ENCODE measurements at places on chromosomes 7 and 10.

DNA sequence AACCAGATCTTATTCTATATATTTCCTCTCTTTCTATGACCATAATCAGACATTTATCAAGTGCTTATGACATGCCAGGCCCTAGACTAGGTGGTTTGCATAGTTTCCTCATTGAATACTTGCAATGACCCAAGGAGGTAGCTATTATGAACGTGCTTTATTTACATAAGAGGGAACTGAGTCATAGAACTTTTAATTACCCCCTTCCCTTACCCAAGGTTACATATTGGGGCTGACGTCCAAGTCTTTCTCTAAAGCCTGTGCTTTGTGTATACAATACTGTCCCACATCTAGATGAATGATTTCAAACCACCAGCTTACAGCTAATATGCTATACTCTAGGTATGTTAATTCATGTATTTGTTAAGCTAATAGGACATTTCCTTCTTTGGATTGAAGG is 91.9 kb upstream of the NPY start:
- DNase-seq, result no peak

DNA sequence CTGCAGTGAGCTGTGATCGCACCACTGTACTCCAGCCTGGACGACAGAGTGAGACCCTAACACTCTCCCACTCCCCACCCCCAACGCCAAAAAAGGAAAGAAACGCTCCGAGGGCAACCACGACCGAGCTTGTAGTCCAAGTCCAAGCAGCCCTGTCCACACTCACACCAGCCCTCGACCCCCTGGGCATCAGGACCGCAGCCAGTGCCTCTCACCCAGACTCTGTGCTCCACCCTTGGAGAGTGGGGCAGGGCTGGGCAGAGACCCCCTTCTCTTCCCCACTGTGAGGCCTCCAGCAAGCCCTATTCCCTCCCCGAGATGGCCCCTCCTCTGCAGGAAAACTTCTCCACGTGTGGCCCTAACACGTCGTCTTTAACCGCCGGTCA is 82.6 kb downstream of the FOXL3 start:
- DNase-seq, result no peak

- DNase-seq, result no peak
Observed at GRCh38 chr7:148921189-148921588, 37.1 kb upstream of the EZH2 start.

GRCh38 chr7:69682518-69682917 is 84.2 kb downstream of the AUTS2 start:
- no peak for DNase-seq

DNA sequence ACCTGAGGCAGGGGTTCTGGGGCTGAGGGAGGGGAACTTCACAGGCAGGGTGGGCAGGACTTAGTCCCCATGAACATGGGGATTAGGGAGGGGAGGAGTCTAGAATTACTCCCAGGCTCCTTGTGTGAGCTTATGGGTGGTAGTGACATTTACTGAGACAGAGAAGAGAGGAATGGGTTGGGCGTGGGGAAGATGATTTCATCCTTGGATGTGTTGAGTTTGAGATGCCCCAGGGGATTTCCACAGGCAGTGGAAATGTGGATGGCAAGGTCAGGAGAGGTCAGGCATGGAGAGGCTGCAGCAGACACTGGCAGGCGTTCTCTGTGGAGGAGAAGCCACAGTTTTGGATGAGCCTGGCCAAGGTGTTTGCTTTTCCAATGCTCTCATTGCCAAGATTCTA is 26.4 kb upstream of the GSDME start:
- DNase-seq, result no peak

GRCh38 chr10:79067241-79068202 is 1.2 kb upstream of the ZMIZ1 start:
- peak; percentile 5 for DNase-seq

GRCh38 chr7:41185851-41186250 is 517.0 kb downstream of the INHBA start:
- DNase-seq, result no peak

DNA sequence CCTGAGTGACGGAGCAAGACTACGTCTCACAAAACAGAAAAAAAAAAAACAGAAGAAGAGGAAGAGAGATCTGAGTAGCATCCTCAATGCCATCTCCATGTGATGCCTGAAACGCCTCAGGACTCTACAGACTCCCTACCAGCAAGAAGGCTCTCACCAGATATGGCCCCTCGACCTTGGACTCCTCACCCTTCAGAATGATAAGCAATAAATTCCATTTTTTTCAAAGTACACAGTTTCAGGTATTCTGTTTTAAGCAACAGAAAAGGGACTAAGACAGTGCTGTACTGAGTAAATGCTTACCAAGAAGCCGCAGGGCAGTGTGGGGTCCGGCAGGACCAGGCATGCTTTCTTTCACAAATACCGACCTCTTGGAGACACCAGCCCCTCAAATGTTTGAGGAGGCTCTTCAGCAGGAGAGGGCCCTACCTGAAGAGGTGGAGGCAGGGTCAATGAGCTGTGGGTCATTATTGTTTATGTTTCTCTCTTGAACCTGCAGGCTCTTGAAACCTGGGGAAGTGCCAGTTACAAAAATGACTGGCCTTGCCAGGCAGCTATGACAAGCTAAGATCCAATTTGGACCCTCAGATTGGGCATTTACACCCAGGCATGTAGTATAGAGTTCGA is 204.1 kb upstream of the LYZL1 start:
- no peak for DNase-seq

GRCh38 chr10:99619090-99619800 is 994 bp downstream of the SLC25A28 start:
- no peak for DNase-seq

DNA sequence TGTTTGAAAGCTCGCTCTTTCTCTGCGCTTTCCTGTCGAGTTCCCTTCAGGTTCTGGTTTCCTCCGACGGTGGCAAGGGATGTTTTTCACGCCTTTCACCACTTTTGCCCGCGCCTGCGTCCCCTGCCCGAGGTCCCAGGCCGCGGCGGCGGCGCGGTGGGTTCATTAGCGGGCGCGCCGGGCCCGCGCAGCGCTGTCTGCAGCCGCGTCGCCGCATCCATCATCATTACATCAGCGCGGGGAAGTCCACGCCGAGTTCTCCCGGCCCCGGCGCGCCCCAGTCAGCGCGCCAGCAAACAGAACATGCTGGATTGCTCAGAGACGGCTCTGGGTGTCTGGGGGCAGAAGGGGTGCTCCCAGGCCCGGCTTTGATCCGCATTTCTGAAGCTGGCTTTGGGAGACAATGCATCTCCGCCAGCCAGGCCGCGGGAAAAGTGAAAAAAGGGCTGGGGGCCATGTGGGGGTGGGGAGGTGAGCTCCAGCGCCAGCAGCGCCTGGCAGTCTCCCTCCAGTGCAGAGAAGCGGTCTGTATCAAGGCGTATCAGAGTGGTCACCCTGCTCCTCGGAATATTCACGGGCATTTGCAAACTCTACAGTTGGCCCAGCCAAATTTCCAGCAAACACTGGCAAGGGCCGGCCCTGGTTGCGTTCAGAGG is 8.9 kb downstream of the GLI3 start:
- DNase-seq, result no peak

DNA sequence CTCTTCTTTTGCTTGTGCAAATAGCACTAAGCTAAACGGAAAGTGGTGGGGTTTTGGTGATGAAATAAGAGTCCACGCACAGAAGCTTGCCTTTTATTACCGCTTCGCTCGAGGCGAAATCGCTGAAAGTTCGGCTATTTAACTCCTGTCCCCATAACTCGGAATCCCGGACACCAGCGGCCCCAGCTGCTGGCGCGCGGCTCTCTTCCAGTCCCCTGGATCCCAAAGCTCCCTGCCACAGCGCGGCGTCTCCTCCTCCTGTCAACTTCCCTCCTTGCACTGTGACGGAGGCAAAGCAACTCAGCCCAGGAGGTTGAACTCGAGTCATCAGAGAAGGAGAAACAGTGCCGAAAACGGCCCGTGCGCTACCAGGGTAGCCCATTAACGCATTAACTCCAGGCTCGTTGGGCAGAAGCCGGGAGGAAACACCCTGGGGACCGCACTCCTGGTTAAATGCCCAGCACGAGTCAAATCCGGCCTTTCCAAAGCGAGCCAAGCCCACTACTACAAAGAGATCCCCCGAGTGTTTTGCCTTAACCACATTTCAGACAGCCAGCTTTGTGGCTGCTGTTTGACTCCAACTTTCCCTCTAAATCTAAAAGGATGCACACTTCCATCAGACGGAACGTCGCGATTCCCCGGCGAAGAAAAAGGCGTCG is 1.3 kb downstream of the SEMA3D start:
- DNase-seq, result no peak

- no peak for DNase-seq
Observed at GRCh38 chr10:114962441-114962840, 24.4 kb downstream of the TRUB1 start.

- DNase-seq, result no peak
Observed at GRCh38 chr10:49736564-49737113, 25.5 kb downstream of the OGDHL start.

GRCh38 chr7:88480271-88480670 is 173.6 kb upstream of the STEAP4 start:
- DNase-seq, result no peak

DNA sequence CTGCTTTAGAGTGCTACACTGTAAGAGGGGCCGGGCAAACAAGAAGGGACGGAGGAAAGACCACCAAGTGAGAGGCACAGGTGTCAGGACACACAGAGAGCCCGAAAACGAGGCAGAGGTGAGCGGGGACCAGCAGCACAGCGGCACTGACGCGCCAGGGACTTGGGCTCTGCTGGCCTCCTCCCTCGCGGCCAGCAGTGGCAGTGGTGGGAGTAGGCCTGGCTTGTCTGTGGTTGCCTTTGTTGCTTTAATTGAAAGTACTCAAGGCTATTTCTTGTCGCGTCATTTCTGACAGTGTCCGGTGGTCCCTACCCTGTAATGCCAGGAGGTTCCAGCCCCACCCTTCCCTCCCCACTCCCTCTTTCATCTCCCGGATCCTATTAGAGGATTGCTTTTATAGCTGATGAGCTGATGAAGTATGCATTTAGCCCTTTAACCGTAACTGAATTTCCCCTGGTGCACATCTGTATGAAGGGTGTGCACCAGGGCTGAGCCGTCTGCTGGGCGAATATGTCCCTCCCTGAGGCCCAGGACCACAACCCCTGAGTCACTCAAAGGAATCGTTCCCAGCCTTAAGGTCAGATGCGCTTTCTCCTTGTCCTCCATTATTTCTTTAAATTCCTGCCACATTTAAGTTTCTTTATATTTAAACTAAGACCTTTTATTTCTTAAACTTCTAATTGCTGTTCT is 39.5 kb upstream of the FAM20C start:
- no peak for DNase-seq

GRCh38 chr7:3950249-3950648 is 649.2 kb downstream of the SDK1 start:
- DNase-seq, result no peak

- no peak for DNase-seq
Observed at GRCh38 chr7:147878912-147879661, 711.5 kb upstream of the C7orf33 start.

GRCh38 chr10:87983716-87984115 is 120.3 kb downstream of the PTEN start:
- DNase-seq, result no peak

- no peak for DNase-seq
Observed at GRCh38 chr7:90613088-90613498, 17.0 kb downstream of the CDK14 start.

GRCh38 chr7:127904670-127904985 is 126.6 kb downstream of the LRRC4 start:
- DNase-seq, result no peak

- no peak for DNase-seq
Observed at GRCh38 chr7:117669818-117670217, 190.0 kb downstream of the CFTR start.

- no peak for DNase-seq
Observed at GRCh38 chr7:35854311-35854710, 53.5 kb downstream of the SEPTIN7 start.

DNA sequence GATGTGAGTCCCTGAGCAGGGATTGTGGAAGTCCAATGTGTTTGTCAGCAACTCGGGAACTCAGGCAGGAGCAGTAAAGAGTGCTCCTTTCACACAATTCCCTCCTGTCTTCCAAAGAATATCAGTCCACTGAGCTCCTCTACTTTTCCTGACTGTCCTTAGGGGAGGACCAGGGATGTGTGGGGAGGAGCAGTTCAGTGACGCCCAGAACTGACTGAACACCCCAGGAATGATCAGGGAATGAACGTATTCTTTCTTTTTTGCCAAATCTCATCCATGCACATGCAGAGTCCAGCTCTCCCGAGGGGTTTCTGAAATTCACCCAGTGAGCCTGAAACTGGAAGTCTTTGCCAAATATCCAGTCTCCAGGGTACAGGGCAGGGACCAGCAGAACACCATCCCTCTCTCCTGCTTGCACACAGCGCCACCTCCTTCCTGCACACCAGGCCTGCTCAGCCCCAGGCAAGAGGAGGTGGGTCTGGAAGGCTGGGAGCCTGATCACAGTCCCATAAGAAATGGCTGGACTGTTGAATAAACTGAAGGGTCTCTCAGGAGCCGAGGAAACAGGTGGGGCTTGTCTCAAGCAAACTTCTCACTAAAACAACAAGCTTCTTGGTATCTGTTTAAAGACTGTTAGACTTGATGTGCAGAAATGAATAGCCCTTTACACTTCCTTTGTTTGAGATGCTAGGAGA is 294.7 kb downstream of the C7orf25 start:
- DNase-seq, result no peak

DNA sequence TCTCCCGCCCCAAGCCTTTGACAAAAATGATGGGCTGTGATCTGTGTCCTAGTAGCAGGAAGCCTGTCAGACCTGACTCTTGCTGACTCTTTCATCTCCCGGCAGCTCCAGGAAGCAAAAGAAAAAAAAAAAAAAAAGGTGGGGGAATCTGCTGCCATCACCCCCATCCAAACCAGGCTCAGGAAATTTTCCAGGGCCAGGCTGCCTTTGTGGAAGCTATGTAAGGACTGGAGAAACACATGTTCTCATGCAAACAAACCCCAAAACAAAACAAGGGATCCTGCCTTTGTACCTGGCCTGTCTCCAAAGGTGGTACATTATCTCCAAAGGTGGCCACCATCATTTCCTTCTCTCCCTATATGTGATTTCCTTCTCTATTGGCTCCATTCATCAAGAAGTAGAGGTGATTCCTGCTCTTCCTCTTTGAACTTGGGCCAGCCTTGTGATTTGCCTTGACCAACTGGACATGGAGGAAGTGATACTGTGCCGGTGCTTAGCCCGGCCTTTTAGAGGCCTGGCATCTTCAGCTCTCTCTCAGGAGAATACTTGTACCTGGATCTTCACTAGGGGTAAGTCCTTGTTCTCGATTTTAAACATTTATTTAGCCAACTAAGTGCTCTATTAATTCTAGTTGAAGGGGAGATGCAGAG is 192.2 kb upstream of the SVIL start:
- no peak for DNase-seq

DNA sequence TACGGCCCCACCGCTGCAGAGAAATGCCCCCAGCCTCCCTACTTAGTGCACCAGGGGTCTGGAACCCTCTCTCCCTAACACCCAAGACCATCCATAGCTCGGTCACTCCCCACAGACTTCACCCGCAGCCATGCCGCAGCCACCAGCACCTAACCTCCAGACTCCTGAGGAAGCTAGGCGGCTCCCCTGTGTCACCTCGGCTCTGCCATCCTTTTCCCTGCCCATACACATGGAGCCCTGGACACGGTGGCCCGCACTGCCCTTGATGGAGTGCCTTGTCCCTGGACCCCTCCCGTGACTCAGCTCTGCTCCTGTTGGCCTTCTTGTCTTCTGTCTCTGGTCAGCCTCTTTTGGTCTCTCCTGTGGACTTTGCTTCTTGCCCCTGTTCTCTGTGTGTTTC is 107.5 kb downstream of the INSYN2A start:
- DNase-seq, result no peak

All from NCI-H2029 treated with DMSO at 0.1 percent for 48 hours (cell line).